ENCODE measurements at places on chromosomes 16 and 17. TPM values are rescaled to one million over a fixed set of nuclear protein-coding genes. Genes with fewer than 3 reads are reported as not detected.
A peak's percentile ranks its signal among the peaks of the same experiment; 100 is the strongest.

DNA sequence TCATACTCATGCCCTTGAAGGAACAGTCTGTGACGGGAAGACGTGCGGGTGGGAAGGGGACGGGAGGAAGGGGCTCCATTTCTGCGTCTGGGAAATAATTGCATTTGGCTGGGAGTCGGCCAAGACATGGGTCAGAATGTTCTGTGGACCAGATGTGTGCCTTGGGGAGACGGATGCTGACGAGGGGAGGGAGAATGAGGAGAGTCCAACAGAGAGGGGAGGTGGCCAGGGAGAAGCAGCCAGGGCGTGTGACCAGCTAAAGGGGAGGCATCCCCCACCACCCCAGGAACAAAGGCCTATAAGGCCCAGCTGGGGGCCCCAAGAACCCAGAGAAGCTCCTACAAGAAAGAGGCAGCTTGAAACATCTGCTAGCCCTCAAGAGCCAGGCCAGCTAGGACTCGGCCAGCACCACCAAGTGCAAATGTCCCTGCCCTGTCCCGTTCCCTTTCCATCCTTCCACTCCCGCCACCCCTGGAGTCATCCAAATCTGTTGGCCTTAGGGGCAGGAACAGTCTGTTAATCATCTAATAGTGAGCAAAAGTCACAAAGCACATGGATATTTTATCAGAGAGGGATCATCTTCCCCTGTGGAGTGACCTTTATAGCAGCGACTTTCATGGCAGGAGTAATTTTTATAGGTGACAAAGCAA, 42.5 kb upstream of the BCO1 start:
- no peaks in the 10 kb centered on the region for H3K27me3 ChIP-seq
- H3K36me3 ChIP-seq = no peaks in the 10 kb centered on the region
- H3K27ac ChIP-seq = no peak overlapping the region
- H3K4me1 ChIP-seq = no peaks in the 10 kb centered on the region
- no peak overlapping the region for H3K4me3 ChIP-seq

DNA sequence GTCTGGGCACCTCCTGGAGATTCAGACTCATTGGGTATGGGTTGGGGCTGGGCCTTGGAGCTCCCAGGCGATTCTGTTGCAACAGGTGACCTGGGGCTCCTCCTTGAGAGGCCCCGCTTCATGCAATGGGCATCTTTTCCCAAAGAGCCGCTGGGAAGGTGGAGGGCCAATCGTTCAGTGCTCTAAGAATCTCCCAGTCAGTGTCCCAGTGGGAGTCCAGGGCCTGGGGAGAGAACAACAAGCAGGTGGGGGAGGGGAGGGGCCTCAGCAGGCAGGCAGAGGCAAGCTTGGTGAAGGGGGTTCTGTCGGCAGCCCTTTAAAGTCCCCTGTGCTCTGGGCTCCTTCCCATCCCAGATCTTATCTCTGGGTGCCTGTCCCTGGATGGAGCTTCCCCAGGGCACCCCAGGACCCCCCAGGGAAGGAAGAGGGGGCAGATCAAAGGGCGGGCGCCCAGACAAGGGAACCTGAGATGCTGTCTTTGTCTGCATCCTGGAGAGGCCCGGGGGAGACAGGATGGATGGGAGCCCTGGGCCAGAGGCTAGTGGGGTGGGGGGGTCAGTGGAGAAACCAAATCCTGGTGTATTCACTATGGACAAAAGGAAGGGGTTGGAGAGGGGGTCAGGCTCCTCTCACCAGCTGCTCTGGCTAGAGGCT, 30.5 kb upstream of the NXPH3 start:
- no peaks in the 10 kb centered on the region for H3K36me3 ChIP-seq
- no peak overlapping the region for H3K4me3 ChIP-seq
- H3K27me3 ChIP-seq = no peaks in the 10 kb centered on the region
- H3K4me1 ChIP-seq = no peaks in the 10 kb centered on the region
- no peak for DNase-seq
- no peak overlapping the region for H3K27ac ChIP-seq

GRCh38 chr17:27199948-27200347, 94.0 kb upstream of the WSB1 start:
- H3K4me1 ChIP-seq = no peaks in the 10 kb centered on the region
- no peak overlapping the region for H3K4me3 ChIP-seq
- DNase-seq = no peak
- H3K27ac ChIP-seq = no peak overlapping the region
- H3K36me3 ChIP-seq = no peaks in the 10 kb centered on the region

DNA sequence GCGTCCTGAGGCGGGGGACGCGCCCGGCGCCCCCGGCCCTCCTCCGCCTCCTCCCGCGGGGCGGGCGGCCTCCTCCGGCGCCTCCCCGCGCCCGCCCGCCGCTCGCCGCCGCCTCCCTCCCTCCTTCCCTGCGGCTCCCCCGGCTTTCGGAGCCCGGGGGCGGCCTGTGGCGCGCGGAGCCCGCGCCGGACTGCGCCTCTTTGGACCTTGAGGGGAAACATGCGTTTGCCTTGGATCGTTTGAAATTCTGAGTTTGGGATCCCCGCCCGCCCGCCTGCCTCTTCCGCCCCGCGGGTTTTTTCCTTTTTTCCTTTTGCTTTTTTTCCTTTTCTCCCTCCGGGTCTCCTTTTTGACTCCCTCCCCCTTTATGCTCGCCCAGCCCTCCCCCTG, 390 bp downstream of the ZNRF1 start:
- peak overlapping the region; percentile 74 for H3K27ac ChIP-seq
- H3K36me3 ChIP-seq = no peaks in the 10 kb centered on the region
- no peaks in the 10 kb centered on the region for H3K4me1 ChIP-seq
- peak overlapping the region; percentile 98 for H3K4me3 ChIP-seq
- DNase-seq = peak; percentile 62

GRCh38 chr17:78961571-78961970, 18.2 kb downstream of the LGALS3BP start:
- DNase-seq = no peak
- no peak overlapping the region for H3K4me3 ChIP-seq
- no peak overlapping the region for H3K27ac ChIP-seq
- no peaks in the 10 kb centered on the region for H3K4me1 ChIP-seq
- H3K36me3 ChIP-seq = no peaks in the 10 kb centered on the region

GRCh38 chr17:47692137-47692894, 1.6 kb upstream of the TBKBP1 start:
- peaks cover 3% of the 10 kb centered on the region for H3K4me1 ChIP-seq
- H3K36me3 ChIP-seq = no peaks in the 10 kb centered on the region
- no peaks in the 10 kb centered on the region for H3K27me3 ChIP-seq
- H3K27ac ChIP-seq = no peak overlapping the region

DNA sequence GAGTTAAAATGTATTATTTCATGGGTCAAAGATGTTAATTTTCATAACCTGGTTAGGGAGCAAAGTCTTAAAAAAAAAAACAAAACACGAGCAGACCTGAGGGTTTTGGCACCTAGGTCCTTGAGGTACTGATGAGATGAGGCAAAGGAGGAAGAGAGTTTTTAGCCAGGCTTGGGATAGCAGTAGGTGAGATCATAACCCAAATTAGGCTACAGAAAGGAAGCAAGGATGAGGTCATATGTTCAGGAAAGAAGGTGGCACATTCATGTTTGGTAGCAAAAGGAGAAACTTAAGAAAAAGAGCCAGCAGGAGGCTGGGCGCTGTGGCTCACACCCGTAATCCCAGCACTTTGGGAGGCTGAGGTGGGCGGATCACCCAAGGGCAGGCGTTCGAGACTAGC, 2.8 kb downstream of the ATXN1L start:
- H3K27ac ChIP-seq = no peak overlapping the region
- DNase-seq = no peak
- no peaks in the 10 kb centered on the region for H3K36me3 ChIP-seq
- H3K4me1 ChIP-seq = no peaks in the 10 kb centered on the region

DNA sequence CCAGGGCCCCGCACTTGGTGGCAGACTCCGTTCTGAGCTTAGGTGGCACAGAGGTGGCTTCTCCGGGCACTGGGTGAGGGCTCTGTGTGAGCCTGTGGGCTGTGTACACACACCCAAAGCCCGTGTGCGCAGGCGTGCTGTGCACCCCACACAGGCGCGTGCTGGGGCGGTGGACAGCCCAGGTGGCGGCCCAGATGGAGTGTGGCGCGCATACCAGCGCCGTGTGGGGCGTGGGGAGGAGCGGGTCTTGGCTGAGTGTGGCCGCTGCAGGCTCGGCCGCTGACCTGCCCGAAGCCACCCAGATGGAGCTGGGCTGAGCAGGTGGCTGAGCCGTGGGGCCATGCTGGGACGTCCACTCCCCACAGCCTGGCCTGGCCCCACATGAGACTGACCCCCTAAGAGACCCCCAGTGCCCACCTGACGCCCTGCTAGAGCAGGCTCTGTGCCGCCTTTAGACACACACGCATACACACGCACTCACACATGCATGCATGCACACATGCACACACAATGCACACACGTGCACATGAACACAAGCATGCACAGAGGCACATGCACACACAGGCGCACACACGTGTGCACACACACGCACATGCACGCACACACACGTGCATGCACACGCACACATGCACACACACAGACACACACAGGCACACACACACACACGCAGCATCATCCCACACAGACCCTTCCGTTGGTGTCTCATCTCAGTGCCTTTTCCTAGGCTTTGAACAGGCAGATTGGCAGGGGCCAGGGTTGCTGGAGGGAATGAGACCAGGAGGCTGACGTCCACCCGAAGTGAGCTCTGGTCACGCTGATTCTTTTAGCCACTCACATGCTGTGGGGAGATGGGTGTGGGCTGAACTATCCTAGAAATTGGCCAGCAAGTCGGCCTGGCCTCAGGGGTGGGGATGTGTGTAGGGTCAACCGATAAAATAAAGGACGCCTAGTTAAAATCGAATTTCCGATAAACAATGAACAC, 2.1 kb downstream of the PRR35 start:
- DNase-seq = no peak
- H3K36me3 ChIP-seq = no peaks in the 10 kb centered on the region
- H3K4me1 ChIP-seq = peaks cover 15% of the 10 kb centered on the region
- no peak overlapping the region for H3K4me3 ChIP-seq
- peaks cover 11% of the 10 kb centered on the region for H3K27me3 ChIP-seq

- DNase-seq = no peak
- no peaks in the 10 kb centered on the region for H3K36me3 ChIP-seq
- H3K4me3 ChIP-seq = no peak overlapping the region
- H3K4me1 ChIP-seq = no peaks in the 10 kb centered on the region
- no peak overlapping the region for H3K27ac ChIP-seq
These were observed 28.7 kb downstream of the ABR start for GRCh38 chr17:1150863-1151600.

GRCh38 chr17:34667656-34668055, 88.3 kb downstream of the TMEM132E start:
- H3K36me3 ChIP-seq = no peaks in the 10 kb centered on the region
- no peak overlapping the region for H3K27ac ChIP-seq
- no peak for DNase-seq
- H3K4me3 ChIP-seq = no peak overlapping the region
- no peaks in the 10 kb centered on the region for H3K4me1 ChIP-seq

GRCh38 chr17:72305472-72305871, 184.7 kb downstream of the SOX9 start:
- DNase-seq = no peak
- H3K27me3 ChIP-seq = no peaks in the 10 kb centered on the region
- no peaks in the 10 kb centered on the region for H3K36me3 ChIP-seq

- no peaks in the 10 kb centered on the region for H3K4me1 ChIP-seq
- peak overlapping the region; percentile 55 for H3K27ac ChIP-seq
These were observed 6.9 kb downstream of the DOK4 start for GRCh38 chr16:57479205-57479975.

GRCh38 chr16:69589434-69590269, 23.9 kb downstream of the NFAT5 start:
- H3K27ac ChIP-seq = no peak overlapping the region
- H3K36me3 ChIP-seq = no peaks in the 10 kb centered on the region
- H3K4me3 ChIP-seq = no peak overlapping the region
- DNase-seq = no peak
- no peaks in the 10 kb centered on the region for H3K27me3 ChIP-seq

DNA sequence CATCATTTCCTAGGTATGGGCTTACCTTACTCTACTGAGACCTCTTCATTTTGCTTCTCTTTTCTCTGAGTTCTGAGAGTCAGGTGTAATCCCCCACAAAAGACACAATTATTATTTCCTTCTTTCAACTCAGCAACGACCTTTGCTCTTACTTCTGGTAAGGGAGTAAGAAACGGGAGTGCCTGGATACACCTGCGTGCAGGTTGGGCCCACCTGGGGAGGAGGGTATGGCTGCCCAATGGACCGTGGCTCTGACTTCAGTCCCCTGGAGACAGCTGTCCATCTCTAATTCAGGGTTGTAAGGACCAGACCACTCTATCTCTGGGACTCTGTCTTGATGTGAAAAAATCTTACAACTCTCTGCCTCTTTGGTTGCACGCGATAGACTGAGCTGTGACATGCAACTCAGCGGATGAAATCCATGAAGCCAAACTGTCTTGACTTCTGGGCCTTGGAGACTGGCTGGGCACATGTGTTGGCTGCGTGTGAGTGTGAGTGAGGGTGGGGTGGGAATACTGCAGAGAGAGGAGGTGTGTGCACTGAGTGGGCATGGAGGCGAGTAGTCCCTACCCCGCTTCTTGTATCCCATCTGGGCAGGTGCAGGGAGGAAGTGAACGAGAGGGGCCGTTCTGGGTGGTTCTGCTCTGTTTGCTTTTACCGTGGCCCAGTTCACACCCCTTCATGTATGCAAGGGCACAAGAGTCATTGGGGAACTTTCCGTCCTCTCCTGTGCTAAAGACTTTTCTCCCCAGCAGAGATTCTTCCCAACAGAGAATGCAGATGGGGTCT, 1.2 kb downstream of the TMEM238L start:
- H3K27me3 ChIP-seq = no peaks in the 10 kb centered on the region
- no peak overlapping the region for H3K27ac ChIP-seq
- no peaks in the 10 kb centered on the region for H3K4me1 ChIP-seq

GRCh38 chr16:52727441-52727840, 180.5 kb upstream of the TOX3 start:
- H3K36me3 ChIP-seq = no peaks in the 10 kb centered on the region
- no peak overlapping the region for H3K4me3 ChIP-seq
- H3K27me3 ChIP-seq = no peaks in the 10 kb centered on the region
- DNase-seq = no peak

GRCh38 chr17:32673964-32674363, 187.2 kb downstream of the CDK5R1 start:
- H3K4me1 ChIP-seq = no peaks in the 10 kb centered on the region
- DNase-seq = no peak
- no peaks in the 10 kb centered on the region for H3K27me3 ChIP-seq
- no peaks in the 10 kb centered on the region for H3K36me3 ChIP-seq
- H3K27ac ChIP-seq = no peak overlapping the region
- H3K4me3 ChIP-seq = no peak overlapping the region

CCL18 gene
- not detected for total RNA-seq

CACNG3 gene
- not detected for total RNA-seq

CCDC144A gene
- total RNA-seq = 0.51 TPM

PNMT gene
- 4.7 TPM for total RNA-seq

SMIM36 gene
- total RNA-seq = not detected

GJD3 gene
- not detected for total RNA-seq

NPIPB13 gene
- total RNA-seq = 1.9 TPM

NEUROD2 gene
- not detected for total RNA-seq

GDPD3 gene
- total RNA-seq = 1.4 TPM
